H7 (cell line): ENCODE measurements at places on chromosomes 2 and 18. TPM values are rescaled to one million over a fixed set of nuclear protein-coding genes. Genes with fewer than 3 reads are reported as not detected.

The TRIM43 gene
- total RNA-seq, result not detected in 2 replicates

GRCh38 chr18:9055185-9055584 lies 47.3 kb upstream of the NDUFV2 start:
- DNase-seq, result no peak

DNA sequence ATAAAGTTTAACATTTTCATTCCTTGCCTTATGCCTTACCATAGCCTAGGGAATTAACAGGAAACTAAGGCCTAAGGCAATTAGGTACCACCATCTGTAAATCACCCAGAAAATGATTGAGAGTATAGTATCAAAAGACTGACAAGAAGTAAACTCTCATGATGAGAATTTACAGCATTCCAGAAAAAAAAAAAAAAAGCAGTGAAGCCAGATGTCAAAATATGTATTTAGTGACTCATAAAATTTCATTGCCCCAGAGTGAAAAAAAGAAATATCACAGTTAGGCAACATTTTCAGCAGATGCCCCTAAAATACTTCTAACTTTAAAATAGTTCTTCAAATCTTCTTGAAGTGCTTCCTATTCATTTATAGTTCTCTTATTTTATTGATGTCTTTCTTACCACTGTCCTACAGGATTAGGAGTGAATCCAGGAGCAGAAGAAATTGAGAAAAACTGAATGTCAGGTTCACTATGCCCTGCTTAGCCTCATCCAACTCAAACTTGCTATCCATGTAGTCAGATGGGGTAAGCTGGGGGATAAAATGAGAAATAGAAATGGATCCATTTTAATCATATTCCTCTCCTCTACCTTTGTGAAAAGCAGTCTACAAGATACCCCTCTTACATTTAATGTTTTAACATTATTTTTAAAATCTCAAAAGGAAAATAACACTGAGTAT lies 57.3 kb upstream of the TANK start:
- no peak for DNase-seq

DNA sequence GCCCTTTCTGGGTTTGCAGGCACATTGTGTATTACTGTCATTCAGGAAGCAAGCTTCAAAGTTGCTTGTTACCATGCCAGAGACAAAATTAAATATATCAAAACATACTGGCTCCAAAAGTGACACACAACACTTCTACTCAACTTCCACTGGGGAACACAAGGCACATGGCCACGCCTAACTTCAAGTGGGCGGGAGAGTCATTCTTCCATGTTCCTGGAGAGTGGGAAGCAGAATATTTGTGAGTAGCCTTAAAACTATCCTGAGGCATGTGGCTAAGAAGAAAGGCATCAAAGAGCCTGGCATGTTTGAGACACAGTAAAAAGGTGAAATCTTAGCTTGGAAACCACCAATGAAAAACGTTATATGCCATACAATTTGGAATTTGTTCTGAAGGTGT lies 90.5 kb upstream of the TACR1 start:
- DNase-seq, result no peak

The ARHGEF4 gene
- total RNA-seq, result 15.3 and 15.6 TPM in 2 replicates

GRCh38 chr2:27903649-27904404 lies 13.3 kb downstream of the BABAM2 start:
- no peak for DNase-seq

The SKOR2 gene
- total RNA-seq, result 0.07 and 0.15 TPM in 2 replicates

DNA sequence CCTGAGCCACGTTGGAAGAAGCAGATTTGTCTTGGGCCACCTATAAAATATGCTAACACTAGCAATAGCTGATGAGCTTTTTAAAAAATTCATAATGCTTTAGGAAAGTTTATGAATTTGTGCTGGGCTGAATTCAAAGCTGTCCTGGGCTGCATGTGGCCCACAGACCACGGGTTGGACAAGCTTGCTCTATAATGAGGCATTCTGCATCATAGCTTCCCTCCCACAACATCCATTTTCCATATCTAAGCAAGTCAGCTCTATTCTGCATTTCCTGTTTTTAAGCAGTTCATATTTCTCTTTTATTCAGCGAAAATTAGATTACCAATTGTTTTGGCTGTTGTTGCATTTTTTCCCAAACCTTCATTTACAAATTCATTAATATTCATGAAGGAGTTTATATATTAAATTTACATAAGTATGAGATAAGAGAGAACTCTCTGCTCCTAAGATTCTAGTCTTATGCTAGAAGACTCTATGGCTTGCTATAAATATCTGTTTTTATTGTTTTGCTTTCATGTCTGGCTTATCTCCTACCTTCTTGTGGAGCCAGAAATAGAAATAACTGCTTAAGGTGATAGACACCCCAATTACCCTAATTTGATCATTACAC lies 114.5 kb upstream of the HNRNPA3 start:
- no peak for DNase-seq

- peak; percentile 23 for DNase-seq
Observed at GRCh38 chr2:238905224-238905623, 57.3 kb downstream of the TWIST2 start.

- peak; percentile 36 for DNase-seq
Observed at GRCh38 chr18:2912357-2913299, 65.8 kb downstream of the EMILIN2 start.

The FOXI3 gene
- 1.7 and 2.7 TPM in 2 replicates for total RNA-seq
